ENCODE measurements at places on chromosomes 5 and 9.
A peak's percentile ranks its signal among the peaks of the same experiment; 100 is the strongest.

GRCh38 chr5:113825176-113825575, 311.7 kb downstream of the YTHDC2 start:
- DNase-seq = no peak

- no peak for DNase-seq
Observed at GRCh38 chr5:21826884-21827283, 1026.3 kb downstream of the CDH12 start.

GRCh38 chr5:65157906-65158603, 323.7 kb downstream of the ADAMTS6 start:
- DNase-seq = no peak

GRCh38 chr5:83001796-83002381, 75.3 kb downstream of the TMEM167A start:
- DNase-seq = no peak

DNA sequence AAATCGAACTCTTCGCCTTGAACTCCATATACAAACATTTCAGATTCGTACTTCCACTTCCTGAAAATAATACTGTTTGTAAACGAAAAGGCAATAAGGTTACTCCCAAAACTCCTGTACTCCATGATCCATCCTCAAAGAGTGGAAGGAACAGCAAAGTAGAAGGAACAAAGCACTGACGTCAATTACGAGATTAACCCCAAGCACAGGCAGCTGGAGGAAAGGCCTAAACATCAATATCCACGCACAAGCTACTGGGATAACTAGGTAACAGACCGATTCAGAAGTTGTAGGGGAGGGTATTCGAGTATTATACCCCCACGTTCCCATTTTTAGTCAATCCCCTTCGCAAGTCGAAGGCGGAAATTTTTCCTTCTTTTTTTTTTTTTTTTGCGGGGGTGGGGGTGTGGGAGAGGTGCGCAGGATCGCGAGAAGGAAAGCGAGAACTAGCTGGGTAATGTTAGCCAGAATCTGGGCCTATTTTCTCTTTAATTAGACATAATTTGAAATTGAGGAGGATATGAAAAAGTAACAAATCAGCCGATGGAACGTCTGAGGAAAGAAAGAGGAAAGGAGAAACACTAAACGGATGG, 909 bp downstream of the AFF4 start:
- DNase-seq = no peak

GRCh38 chr5:759111-759751, 25.3 kb downstream of the ZDHHC11B start:
- peak; percentile 53 for DNase-seq

- peak; percentile 56 for DNase-seq
Observed at GRCh38 chr5:52771343-52772039, 16.2 kb upstream of the ITGA1 start.

- DNase-seq = no peak
Observed at GRCh38 chr9:5908918-5909317, 18.2 kb downstream of the MLANA start.
